ENCODE measurements at places on chromosomes 12 and 14. TPM values are rescaled to one million over a fixed set of nuclear protein-coding genes. Genes with fewer than 3 reads are reported as not detected.

DNA sequence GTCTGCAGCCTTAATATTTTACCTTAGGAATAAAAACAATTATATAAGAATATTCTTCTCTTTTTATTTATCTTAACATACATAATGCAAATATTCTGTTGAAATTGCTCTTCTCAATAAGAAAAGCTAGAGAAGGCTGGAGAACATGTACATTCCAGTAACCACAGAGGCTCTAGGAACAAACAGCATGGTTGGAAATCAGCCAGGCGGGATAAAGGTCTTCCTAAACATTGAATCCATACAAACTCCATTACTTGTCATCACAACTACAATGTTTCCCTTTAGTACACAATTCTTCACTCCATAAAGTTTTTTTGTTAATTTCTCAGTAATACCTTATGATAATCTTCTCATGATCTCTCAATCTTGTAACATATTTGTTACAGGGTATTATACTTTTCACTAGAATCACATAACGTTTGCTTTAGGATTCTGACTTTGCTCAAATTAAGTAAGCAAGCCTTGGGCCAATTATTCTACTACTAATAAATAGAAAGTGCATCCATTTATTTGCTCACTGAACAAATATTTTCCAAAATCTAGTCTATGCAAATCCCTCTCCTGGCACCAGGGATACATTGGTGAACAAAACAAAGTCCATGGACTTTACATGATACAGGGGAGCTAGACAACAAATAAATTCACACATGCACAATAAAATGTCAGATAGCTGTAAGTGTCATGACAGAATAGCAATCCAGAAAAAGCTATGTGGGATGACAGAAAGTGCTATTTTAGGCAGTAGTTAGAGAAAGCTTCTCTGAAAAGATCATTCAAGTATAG is 237.5 kb upstream of the TMTC1 start:
- no peak for DNase-seq

DNA sequence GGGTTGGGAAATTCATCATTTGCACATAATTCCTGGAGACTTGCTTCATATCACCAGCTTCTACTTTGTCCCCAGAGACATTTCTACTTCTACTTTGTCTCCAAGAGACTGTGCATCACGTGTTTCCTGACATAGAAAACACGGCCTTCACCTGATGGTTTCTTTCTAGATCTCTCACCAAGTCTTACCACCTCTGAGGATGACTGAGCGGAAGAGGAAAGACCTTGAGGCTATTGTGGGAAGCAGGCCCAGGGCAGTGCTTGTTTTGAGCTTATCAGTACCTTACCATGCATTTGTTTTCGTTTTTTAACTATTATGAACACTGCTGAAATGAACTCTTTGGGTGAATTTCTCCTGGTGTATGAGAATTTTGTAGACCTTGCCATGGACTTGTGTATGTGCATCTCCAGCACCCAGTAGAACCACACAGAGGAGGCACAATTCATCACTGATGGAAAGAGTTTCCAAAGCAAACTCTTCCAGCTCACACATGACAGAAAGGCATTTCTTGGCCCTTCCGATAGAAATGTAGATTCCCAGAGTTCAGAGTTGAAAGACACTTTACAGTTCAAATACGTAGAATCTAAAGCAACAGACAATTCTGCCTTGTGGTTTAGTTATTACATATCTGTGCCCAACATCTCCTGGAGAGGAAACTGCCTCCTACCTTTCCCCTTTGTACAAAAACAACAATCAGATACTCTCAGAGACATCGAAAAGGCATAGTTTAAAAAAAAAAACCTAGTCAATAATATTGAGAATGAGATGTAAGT is 434.7 kb downstream of the FUT8 start:
- peak; percentile 64 for DNase-seq

- DNase-seq, result peak; percentile 16
Measured at GRCh38 chr12:8784290-8784888, 38.0 kb upstream of the A2ML1 start.

GRCh38 chr12:32895688-32896431 is 717 bp downstream of the PKP2 start:
- peak; percentile 47 for DNase-seq

GRCh38 chr12:118763234-118763633 is 218.1 kb upstream of the SRRM4 start:
- DNase-seq, result no peak

DNA sequence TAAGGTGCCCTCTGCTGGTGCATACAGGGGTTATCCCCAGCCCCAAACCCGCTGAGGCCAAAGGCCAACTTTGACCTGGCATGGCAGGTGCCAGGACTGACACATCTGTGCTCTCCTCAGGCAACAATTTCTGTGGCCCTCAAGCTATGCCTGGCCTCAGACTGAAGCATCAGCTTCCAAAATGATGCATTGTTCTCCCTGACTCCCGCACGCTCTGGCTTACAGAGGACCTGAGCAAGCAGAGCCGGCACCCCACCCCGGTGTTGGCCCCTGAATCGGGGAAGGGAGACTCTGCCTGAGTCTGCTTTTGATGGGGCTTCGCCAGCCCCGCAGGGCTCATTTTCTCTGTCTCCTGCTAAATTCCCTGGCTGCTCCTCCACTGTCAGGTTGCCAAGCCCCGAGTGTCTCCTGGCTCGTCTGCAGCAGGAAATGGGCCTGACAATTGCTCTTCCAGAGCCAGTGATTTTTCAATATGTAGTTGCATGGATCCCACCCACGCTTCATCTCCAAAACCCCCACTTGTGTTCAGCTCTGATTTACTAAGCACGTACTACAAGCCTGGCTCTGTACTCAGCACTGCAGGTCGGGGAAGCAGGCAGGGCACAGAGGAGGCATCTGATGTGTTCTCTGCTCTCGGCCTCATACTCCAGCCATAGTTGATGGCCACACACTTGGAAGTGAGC is 126.1 kb downstream of the SLC38A6 start:
- peak; percentile 74 for DNase-seq

GRCh38 chr14:104240434-104241157 is 102.2 kb downstream of the KIF26A start:
- peak; percentile 56 for DNase-seq

DNA sequence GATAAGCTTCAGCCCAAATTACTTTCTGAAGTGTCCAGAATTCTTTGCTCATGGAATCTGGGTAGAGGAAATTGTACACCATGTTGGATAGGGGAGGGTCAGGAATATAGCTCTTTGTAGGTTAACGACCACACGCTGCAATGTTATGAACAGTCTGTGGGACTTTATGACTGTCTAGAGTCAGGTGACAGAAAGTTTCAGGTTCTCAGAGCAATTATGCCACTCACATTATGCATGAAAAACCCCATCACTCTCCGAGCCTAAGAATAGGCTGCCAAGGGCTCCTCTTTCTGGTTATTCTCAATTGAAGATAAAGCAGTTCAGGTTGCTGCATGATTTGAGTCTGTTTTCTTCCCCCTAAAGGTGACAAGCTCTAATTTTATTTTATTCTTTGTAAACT is 430.9 kb downstream of the ATP23 start:
- no peak for DNase-seq

- no peak for DNase-seq
Measured at GRCh38 chr12:124298685-124299410, 4.0 kb downstream of the RFLNA start.

DNA sequence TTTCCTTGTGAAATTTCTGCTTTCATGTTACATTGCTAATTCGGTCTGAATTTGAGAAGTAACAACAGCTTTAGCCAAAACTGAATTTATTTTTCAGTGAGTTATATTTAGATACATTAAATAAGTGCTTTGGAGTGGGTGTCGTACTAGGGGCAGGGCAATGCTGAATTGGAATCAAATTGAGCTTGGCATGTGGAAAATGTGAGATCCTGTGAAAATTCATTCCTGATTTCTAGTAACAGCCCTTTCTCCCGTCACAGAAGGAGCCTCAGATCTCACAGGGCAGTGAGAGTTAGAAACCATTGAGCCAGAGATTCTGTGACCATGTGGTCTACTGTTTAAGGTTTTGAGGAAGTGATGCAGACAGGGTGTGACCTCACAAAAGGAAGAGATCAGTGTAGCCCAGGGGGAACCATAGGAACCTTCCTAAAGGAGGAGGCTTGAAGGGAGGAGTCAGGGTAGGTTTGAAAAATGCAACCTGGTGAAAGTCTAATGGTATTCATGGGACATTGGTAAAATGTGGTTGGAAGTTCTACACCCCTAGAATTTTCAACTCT is 1136.8 kb downstream of the AACS start:
- DNase-seq, result no peak

DNA sequence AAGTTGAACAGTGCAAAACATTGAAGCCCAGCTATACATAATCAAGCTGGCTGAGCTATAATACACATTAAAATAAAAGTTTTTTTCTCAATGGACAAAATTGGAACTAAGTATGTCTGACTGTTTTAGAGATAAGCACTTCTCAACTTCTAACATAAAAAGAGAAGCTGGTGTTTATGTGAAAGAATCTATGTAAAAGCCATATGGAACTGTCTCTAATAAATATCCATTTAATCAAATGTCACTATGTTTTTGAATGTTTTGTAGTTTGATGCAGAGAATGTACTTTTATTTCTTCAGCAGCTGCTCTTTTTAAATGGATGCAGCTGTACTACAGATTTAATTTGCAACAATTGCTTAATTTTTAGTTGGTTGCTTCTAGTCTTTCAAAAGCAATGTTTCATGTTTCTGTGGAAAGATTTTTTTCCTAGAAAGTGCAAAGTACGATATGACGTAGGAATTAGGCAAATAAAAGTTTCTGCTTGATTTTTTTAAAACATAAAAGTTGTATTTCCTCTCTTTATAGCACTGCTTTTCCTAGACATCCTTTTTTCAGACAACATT is 114.2 kb downstream of the PDE3A start:
- DNase-seq, result no peak

- no peak for DNase-seq
Measured at GRCh38 chr14:54593860-54594259, 26.9 kb downstream of the SAMD4A start.

- DNase-seq, result no peak
Measured at GRCh38 chr12:8996682-8997405, 7.5 kb downstream of the KLRG1 start.

GRCh38 chr12:76506149-76506548 is 53.4 kb downstream of the OSBPL8 start:
- no peak for DNase-seq

GRCh38 chr12:101490286-101490920 is 15.3 kb downstream of the SPIC start:
- peak; percentile 50 for DNase-seq

- no peak for DNase-seq
Measured at GRCh38 chr12:29043069-29043468, 106.0 kb upstream of the FAR2 start.

DNA sequence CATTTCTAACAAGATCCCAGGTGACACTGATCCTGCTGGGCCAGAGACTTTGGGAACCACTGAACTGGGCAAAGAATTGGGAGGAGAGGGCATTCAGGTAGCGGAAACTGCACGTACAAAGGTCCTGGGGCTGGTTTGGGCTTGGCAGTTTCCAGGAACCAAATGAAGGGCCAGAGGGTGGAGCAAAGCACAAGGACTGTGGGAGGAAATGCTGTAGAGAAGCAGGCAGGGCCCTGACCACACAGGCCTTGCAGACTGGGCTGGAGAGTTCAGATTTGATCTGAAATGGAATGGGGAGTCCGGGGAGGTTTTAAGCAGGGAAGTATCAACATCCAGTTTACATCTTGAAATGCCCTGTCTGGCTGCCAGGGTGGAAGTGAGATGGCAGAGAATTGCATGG is 195.1 kb downstream of the PHETA1 start:
- DNase-seq, result no peak

DNA sequence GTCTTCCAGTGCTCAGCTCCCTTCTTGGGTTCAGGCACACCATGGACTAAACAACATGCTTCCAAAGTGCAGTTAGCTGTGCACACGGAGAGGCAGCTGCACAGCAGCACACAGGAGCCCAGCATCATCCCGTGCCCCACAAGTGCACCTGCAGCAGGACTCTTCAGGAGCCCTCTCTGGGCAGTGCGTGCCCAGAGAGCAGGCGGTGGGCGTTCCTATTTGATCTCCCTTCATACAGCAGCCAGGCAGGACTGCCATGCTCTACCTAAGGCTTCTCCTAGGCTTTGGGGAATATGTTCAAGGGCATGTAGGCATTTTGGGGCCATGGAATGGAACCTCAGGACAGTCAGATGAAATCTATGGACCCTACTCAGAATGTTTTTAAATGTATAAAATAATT is 35.5 kb downstream of the ANO2 start:
- DNase-seq, result no peak

GRCh38 chr12:2390133-2390532 is 337.3 kb downstream of the CACNA1C start:
- no peak for DNase-seq

DNA sequence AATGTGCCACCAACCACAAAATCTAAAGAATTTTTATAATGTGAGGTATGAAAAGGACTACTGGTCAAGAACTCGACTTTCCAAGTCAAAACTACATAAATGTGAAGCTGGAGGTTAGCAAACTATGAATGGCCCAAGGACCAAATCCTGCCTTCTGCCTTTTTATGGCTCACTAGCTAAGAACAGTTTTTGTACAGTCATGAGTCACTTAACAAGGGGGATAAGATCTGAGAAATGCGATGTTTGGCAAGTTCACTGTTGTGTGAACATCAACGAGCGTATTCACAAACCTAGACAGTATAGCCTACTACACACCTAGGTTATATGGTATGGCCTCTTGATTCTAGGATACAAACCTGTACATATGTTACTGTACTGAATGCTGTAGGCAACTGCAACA is 28.2 kb downstream of the FERMT2 start:
- DNase-seq, result no peak

DNA sequence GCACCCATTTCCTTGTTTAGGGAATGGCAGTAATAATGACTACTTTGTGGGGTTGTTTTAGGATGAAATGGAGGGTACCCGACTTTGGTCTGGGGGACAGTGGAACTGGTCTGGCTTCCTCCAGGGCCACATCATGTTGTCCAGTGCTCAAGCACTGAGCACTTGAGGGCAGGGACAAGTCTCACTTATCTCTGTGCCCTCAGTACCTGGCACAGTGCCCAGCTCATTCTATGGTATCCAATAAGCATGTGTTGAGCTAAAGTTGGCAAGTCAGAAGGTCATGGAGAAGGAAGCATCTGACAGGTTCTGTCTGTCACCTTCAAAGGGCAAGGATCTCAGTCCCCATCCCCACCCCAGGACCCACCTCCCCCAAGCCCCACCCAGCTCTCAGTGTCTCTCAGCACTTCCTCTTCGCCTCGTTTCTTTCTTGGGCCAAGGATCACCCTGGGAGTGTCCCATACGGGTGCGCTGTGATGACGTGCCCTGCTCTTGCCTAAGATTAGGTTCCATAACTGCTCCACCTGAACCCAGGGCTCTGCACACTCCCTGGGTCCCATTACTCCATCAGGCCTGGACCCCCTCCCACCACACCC is 24.3 kb upstream of the TMEM106C start:
- DNase-seq, result peak; percentile 53

GRCh38 chr14:104441275-104442106 is 138.1 kb upstream of the C14orf180 start:
- DNase-seq, result no peak

GRCh38 chr12:53930591-53931255 is 7.9 kb upstream of the HOXC13 start:
- DNase-seq, result no peak

- no peak for DNase-seq
Measured at GRCh38 chr12:47360093-47360480, 280.3 kb upstream of the AMIGO2 start.

GRCh38 chr14:62251237-62251636 is 489.0 kb downstream of the SNAPC1 start:
- no peak for DNase-seq

FOXN4 gene
- not detected for total RNA-seq

AHNAK2 gene
- 33.8 TPM for total RNA-seq

KCNJ8 gene
- total RNA-seq, result 16.7 TPM

FAM181A gene
- total RNA-seq, result not detected

P2RX2 gene
- total RNA-seq, result not detected

SCAF11 gene
- total RNA-seq, result 114 TPM

KRT79 gene
- total RNA-seq, result not detected

C12orf76 gene
- 7.0 TPM for total RNA-seq

BBOF1 gene
- not detected for total RNA-seq

ZFHX2 gene
- 0.87 TPM for total RNA-seq

Data from stomach (tissue), 19 donors.